ENCODE measurements at places on chromosomes 11 and 22.

GRCh38 chr11:87020336-87020735 is 17.4 kb upstream of the TMEM135 start:
- DNase-seq, result no peak

DNA sequence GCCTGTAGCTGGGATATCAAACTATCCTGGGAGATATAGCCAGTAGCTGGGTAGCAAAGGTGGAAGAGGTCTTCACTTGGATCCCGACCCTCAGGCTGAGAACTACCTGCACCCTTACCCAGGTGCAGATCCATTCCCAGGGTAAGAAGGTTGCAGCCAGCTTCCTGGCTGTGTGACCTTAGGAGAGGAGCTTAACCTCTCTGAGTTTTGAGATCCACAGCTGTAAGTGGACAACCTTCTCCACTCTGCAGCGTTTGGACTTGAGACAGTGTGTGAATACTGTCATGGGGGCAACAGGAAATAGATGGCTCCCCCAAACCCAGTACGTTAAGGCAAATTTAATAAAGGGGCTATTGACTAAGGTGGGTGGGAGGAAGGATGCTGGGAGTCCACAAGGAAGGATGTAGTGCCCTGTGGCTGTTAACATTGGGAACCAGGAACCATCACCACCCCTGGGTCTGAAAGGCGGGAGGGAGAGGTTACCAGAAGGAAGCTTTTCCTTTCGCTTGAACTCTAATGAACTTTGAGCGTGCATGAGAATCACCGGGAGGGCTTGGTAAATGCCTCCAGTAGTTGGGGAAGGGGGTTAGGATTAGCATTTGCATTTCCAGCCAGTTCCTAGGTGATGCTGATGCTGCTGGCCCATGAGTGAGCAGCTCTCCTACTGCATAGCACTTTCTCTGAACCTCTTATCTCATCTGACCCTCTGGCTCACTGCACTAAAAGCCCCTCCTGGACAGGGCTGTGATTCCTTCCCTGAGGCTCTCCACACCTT is 24.4 kb downstream of the SGSM1 start:
- no peak for DNase-seq

DNA sequence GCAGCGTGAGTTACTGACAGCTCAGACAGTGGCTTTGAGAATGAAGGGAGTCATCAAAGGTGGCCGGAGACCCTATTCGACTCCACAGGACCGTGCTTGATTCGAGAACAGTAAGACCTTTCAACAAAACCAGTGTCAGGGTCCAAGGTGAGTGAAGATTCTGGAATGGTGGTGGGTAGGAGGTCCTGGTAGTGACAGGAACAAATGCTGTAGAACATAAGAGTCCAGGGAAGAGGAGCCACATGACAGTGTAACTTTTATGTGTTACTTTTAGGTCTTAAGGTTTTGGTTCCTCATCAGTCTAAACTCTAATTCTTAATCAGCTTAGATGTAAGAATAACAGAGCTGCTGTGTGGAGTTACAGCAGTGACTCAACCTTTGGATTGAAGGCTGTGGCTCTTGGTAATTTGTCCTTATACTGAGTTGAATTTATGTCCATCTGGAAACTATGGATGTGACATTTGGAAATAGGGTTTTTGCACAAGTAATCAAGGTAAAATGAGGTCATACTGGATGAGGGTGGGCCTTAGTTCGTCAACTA is 1.8 kb downstream of the TBC1D22A start:
- DNase-seq, result no peak

GRCh38 chr11:83355391-83355790 is 69.2 kb upstream of the CCDC90B start:
- no peak for DNase-seq

GRCh38 chr11:124867700-124868099 is 2.5 kb downstream of the ROBO3 start:
- DNase-seq, result peak; percentile 37

GRCh38 chr11:119249671-119250010 is 43.5 kb downstream of the CBL start:
- DNase-seq, result no peak

DNA sequence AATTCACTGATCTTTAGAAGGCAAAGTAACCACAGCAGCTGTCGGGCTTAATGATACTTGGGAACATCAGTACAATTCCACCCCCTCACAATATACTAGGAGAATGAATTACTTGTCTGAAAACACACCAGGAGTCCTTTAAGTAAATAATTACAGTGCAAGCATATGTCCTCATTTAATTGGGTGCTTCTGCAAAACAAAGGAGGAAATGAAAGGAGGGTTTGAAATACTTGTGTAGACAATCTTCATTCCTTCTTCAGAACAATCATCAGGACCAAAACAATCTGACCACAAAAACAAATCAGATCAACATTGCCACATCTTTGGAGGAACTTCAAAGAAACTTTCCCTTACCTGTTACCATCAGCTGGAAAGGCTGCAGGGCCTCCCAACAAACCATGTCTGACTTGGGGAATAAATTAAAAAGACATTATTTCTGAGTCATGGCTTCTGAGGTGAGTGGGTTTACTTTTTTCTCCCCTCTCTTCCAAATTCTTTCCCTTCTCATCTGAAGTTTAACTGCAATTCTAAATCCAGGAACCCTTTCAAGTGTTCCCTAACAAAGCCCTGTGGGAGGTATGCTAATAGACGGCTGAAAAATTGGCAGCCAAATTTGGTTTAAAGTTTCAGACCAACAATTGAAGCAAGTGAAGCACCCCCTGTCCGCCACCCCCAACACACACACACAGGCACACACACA is 12.5 kb upstream of the CCDC117 start:
- no peak for DNase-seq

GRCh38 chr11:66665369-66665768 is 12.3 kb downstream of the RBM4B start:
- no peak for DNase-seq

- peak; percentile 95 for DNase-seq
Observed at GRCh38 chr11:64334764-64335735, 5.0 kb upstream of the CCDC88B start.

DNA sequence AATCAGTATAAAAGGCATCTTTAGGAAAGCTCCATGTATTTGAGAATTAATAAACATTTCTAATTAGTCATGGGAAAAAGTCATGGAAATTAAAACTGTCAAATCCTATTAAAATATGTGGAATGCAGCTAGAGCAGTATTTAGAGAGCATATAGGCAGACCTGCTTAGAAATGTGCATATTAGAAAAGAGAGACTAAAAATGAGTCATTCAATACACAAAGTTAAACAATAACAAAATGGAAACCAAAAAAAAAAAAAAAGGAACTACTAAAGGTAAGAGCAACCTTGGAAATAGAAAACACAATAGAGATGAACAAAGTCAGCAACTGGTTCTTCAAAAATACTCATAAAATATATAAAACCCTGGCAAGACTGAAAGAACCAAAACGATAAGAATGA is 59.7 kb upstream of the RASSF10 start:
- DNase-seq, result no peak

- no peak for DNase-seq
Observed at GRCh38 chr11:6345366-6345765, 25.1 kb upstream of the CAVIN3 start.

GRCh38 chr11:44778195-44779100 is 51.7 kb downstream of the TSPAN18 start:
- peak; percentile 21 for DNase-seq

GRCh38 chr11:12088047-12088481 is 22.3 kb upstream of the MICAL2 start:
- peak; percentile 34 for DNase-seq

- DNase-seq, result no peak
Observed at GRCh38 chr11:73396251-73396930, 20.2 kb downstream of the RELT start.

DNA sequence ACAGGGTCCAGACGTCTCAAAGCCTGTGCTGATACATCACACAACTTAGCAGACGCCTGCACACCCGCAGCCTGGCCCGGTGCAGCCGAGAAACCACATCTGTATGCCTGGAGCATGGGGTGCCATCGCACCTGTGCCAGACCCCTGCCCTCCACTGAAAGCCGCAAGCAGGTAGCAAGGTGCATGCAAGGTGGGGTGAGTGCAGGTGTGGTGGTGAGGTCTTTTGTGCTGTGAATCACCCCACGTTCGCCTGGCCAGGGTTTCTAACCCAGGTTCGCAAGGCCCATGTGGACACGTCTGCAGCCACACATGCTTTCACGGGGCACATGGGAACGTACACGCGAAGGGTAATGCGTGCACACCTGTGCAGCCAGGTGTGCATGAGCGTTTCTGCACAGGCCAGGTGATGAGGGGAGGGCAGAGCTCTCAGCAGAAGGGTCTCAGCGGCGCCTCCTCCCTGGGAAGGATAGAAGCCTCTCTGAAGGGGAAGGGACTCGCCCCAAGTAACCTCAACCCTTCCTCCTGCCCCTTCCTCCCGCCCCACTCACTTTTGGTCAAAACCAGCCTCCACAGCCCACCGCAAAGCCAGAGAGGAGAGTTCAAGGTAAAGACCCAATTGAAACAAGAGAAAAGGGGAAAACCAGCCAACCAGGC is 19.5 kb downstream of the CBX7 start:
- no peak for DNase-seq

GRCh38 chr22:22465782-22466181 is 42.8 kb downstream of the ZNF280B start:
- DNase-seq, result no peak

DNA sequence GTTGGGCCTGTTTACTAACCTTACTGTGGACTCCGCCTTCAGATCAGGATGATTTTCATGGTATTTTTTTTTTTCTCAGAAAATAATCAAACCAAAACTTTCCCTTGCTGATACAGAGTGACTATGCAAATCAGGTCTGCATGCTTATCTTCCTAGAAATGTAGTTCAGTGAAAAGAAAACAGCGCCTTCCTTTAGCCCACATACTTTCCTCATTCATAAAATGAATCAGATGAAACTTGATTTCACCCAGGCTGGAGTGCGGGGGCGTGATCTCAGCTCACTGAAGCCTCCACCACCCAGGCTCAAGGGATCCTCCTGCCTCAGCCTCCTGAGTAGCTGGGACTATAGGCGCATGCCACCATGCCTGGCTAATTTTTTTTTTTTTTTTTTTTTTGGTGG is 26.0 kb downstream of the ZNRF3 start:
- DNase-seq, result peak; percentile 22

DNA sequence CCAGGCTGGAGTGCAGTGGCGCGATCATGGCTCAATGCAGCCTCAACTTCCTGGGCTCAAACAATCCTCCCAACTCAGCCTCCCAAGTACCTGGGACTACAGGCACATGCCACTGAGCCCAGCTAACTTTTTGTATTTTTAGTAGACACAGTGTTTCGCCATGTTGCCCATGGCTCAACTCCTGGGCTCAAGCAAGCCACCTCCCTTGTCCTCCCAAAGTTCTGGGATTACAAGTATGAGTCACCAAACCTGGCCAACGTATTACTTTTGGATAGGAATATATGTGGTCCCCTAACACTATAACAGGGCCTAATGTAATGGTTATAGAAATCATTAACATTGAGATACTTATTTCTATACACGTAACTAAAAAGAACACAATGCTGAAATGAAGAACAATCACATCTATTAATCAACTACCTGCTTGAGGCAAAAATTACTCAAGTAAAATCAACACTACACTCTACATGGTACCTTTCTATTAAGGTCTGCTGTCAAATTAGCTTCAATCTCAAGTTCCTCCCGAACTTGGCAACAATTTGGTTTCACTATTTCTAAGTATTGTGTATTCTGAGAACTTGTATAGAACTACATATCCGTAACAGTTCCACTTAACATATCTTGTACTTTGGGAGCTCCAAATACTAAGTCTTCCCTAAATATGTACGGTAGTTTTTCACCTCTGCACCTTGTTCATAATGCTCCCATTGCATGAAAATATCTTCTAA is 124.9 kb downstream of the FCHSD2 start:
- no peak for DNase-seq

DNA sequence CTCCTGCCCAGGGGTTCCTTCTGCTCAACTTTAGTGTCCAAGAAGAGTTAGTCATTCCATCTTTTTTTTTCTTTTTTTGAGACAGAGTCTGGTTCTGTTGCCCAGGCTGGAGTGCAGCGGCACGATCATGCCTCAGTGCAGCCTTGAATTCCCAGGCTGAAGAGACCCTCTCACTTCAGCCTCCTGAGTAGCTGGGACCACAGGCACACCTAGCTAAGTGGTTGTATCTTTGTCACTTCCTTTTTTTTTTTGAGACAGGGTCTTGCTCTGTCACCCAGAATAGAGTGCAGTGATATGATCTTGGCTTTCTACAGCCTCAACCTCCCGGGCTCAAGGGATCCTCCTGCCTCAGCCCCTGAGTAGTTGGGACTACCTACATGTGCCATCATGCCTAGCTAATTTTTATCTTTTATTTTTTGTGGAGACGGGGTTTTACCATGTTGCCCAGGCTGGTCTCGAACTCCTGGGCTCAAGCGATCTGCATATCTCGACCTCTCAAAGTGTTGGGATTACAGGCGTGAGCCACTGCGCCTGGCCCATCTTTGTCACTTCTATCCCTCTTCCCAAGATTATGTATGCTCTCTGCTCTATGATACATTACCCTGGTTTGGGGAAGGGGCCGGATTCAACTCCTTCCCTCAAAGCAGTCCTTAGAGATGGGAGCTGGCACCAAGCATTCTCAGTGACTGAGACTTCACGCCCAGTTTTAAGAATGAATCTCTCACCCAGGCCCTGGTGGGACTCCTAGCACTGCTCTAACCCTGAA is 10.0 kb downstream of the SSH3 start:
- DNase-seq, result no peak

DNA sequence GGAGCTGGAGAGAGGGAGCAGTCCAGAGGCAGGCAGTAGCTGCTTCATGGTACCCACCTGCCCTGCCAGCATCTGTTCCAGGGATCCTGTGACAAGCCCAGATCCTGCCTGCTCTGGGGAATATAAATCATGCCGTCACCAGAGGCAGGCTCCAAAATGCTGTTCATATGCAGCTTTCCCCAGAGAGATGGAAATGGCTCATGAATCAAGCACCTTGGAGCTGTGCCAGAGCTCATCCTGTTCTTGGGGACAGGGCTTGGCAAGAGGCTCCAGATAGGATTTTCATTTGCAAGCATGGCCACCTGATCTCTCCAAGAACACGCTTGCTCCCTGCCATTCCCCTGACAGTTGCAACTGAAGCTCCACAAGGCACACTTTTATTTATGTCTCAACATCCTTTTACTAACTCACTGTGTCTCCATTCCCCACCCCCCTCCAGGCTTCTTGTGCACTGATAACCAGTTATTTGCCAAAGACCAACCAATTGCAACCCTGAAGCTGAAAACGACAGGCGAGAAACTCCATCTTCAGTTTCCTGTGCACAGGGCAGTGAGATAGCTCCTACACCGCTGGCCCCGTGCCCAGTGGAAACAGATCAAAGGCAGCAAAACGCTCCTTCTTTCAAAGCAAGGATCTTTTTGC is 115.8 kb upstream of the PITPNB start:
- DNase-seq, result no peak

- no peak for DNase-seq
Observed at GRCh38 chr22:34834059-34834458, 231.9 kb upstream of the ISX start.

GRCh38 chr11:132300283-132300682 is 929.9 kb downstream of the NTM start:
- DNase-seq, result no peak

GRCh38 chr11:40877981-40878380 is 581.5 kb downstream of the LRRC4C start:
- DNase-seq, result no peak

Data from K562 (cell line).